Lung microvascular endothelial cell (primary cell): ENCODE measurements at places on chromosomes 5 and 9. TPM values are rescaled to one million over a fixed set of nuclear protein-coding genes. Genes with fewer than 3 reads are reported as not detected.

DNA sequence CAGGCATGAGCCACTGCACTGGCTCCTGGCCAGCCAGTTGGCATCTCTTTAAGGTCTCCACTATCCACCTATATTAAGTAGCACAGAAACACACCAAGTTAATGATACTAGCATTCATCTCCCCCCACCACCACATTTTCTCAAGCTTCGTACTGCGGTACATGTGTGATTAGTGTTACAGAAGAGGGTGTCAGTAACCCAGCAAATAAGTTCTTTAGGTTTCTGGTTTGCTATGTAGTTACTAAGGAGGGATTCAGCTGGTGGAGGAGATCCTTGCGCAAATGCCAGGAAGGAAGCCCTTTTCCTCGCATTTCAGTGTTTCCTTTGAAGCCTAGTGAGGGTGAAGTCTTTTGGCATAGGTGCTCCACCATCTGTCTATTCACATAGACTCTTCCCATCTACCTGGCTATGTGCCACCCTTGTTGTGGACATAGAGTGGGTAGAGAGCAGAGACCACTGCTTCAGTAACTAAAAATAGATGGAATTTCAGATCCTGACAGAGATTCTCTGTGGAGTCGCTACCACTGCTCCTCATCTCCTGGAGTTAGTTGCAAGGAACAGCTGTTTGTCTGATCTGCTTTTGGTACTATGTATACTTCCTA, 16.7 kb downstream of the UBE2D2 start:
- peak; percentile 41 for DNase-seq

DNA sequence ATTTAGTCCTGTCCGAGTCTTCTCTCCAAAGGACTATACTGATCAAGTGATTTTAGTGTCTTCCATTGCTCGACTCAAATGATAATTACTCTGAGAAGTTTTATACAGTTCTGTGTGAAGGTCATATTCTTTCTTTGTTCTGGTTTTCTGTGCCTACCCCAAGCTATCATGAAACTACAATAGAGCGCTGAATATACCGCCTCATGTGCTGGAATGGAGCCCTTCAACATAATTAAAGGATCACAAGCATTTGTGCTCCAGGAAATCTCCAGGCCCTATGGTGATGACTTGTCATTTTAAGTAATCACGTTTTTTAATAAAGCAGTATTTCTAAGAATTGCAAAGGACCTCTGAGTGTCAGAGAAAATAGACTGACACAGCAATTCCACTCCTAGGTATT, 10.9 kb upstream of the SLC31A2 start:
- no peak for DNase-seq

DNA sequence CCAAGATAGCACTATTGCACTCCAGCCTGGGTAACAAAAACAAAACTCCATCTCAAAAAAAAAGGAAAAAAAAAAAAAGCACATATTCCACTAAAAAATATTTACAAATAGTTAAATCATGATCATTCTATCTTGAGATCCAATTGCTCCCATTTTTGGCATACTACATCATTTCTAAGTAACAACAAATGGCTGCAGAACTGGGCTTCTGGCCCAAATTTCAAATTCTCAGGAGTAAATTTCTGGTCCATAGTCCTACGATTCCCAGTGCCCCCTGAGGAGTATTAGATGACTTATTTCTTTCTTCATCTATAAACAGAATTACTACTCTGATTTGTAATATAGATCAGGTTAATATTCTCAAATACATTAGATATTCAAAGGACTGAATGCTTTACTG, 62.1 kb downstream of the CEMIP2 start:
- no peak for DNase-seq

DNA sequence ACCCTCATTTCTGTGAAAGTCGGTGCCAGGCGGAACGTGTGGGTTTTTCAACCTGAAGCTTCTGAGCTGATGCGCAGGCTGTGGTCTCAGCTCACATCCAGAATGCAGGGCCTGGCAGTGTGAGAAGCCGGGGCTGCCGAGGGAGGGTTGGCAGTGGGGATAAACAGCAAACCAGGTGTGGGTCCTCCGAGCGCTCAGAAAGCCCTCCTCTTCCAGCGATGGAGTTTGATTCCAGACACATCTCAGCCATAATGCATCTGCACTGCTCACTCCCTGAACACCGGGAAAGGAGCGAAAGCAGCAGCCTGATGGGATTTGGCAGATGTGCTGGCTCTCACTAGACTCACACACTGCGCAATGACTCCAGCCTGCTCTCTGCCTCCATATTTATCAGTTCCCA, 280.1 kb downstream of the HSPA4 start:
- no peak for DNase-seq

DNA sequence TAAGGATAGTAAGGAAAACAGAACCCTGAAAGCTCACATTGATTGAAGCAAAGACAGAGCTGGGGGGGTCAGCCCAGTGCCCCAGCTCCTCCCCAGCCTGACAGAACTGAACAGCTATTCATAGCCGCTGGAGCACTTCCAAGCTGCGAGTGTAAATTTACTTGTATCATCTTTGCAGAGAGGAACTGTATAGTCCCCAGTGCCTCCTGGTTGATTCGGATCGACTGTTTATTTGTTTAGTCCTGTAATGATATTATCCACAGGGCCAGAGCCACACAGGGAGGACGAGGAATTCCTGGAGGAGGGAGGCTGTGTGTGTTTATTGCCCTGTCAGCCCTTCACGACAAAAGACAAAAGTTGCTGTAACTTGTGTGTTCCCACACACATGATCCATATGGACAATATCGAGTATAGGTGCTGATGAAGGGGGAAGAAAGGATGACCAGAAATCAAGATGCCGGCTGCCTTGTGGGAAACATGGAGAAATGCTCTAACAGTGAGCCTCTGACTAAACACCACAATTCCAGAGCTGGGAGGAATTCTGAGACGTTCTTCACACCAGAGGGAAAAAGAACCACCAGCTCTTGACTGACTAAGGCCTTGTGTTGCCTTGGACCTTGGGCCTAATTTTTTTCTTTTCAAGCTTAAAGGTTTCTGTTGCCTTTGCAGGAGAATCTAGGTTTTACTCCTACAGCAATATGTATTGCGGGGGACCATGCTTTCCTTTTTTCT, 31.1 kb downstream of the FOXD1 start:
- DNase-seq, result no peak

DNA sequence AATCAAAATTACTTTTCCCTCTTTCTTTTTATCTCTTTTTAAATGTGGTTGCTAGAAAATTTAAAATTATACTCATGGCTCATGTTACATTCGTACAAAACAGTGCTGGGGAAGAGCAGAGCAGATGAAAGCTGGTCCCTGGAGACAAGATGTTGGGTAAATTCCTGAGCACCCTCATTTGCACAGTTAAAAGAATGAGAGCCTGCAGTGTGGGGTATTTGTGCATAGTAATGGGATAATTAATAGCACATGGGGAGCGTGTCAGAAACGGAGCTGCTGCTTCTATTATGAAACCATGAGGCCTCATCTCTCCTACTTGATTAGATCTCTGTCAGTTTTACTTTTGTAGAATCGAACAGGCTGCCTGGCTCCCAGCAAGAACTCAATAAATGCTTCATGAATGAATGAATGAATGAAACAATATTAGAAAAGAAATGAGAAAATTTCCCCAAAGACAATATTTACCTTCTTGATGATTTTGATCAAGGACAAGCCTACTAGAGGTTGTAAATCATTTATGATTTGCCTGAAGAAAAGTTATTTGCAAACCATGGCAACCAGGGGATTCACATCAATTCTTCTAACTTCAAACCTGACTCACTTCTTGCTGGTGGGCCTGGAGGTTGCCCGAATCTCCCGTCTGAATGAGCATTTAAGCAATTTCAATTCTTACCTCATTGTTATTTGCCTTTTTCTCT, 177.2 kb upstream of the TUT7 start:
- no peak for DNase-seq

The PCDHA6 gene
- 0.20 and 0.22 TPM in 2 replicates for total RNA-seq

- DNase-seq, result no peak
Measured at GRCh38 chr5:169328401-169328800, 27.5 kb upstream of the SLIT3 start.

DNA sequence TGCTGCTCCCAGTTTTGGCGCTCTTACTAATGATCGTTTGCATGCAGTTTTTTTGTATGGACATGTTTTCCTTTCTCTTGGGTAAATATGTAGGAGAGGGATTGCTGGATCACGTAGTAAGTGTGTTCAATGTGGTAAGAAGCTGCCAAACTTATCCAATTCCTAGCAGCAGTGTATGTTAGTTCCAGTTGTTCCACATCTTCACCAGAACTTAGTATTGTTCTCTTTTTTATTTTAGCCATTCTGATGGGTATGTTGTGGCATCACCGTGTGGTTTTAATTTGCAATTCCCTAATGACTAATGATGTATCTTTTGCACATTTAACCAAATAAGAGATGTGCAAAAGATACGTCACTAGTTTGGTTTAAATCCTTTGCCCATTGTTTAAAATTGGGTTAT, 65.9 kb downstream of the IPPK start:
- DNase-seq, result no peak

- DNase-seq, result no peak
Measured at GRCh38 chr5:133523013-133523658, 89.2 kb downstream of the FSTL4 start.
